ENCODE measurements at places on chromosomes 6 and 20.
A peak's percentile ranks its signal among the peaks of the same experiment; 100 is the strongest.

DNA sequence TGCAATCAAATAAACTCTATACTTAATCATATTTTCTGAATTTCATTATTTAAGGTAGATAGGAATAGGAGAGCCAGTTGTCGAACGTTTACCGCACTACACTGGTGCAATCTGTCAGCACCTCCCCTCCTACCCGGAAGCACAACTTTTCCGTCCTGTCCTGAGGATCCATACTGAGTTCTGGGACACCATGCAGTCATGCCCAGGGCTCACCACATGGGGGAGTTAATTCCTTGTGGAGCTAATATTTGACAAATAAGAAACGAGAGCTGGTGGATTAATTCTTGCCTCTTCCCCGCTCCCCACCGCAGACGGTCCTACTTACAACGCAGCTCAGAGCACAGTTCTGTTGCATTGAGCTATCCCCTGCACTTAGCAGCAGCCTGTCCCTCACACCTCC, 107.7 kb upstream of the RALGAPA2 start:
- DNase-seq, result peak; percentile 27

DNA sequence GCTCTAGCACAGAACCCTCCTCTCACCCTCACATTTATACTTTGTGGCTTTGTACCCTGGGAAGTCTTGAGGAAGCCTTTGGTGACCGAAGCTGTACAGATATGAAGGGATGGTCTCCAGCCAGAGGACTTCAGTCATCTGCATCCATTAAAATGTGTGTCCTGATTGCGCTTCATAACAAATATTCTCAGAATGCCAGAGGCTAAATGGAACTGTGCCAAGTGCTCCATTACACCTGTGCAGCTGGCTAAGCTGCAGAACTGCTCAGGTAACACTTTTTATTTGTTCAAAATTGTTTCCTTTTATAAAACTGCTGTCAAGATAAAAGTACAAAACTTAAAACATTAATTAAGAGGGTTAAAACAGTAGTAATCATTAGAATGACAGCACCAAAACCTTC, 22.3 kb downstream of the TPBG start:
- peak; percentile 33 for DNase-seq

DNA sequence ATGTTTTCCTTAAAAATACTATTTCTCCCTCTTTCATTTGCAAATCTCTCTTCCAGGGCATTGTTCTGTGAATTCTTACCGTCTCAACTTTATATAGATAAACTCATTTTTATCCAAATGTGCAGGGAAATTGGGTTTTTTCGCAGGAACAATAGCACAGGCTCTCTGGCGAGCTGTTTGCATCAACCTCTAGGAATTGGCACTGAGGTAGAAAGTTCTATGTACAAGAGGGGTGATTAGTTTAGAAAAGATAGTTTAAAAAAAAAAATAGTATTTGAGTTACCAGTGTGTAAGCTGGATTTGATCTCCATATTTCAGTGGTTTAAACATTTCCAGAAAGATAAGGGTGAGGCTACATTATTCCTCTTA, 129.7 kb upstream of the BTN3A2 start:
- DNase-seq, result no peak

DNA sequence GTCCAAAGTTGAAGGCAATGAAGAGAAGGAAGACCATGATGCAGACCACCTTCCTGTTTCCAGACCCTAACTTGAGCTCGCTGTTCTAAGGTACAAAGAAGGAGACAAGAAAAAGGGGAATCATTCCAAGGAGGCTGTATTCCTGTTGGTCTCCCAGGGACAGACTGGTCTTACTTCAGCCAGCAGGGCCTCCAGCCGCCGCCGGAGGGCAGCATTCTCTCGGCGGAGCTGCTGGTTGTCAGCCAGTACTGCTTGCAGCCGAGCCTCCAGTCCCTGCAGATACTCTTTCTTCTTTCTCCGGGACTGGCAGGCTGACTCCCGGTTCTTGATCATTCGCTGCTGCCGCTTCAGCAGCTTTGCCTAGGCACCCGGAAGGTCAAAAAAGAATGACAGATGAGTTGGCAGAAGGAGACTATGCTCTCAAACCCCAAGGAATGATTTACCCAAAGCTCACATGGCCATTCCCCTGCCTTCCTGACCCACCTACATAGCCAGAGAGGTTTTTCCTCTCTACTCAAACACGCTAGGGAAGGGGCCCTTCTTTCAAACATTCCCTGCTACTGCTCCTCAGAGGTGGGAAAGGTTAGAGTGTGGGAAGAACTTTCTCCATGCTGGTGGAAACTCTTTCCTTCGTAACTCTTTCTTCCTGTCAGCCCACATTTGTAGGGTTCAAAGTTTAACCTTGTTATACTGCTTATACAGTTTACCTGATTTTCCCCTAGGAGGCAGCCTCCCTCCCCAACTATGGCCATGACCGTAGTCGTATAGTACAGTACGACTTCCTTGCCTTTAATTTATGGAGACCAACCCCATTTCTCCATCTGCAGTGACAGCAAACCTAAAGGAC, 9.0 kb downstream of the ATF6B start:
- peak; percentile 89 for DNase-seq

- peak; percentile 22 for DNase-seq
These were observed 590.9 kb upstream of the CITED2 start for GRCh38 chr6:139965393-139965792.

DNA sequence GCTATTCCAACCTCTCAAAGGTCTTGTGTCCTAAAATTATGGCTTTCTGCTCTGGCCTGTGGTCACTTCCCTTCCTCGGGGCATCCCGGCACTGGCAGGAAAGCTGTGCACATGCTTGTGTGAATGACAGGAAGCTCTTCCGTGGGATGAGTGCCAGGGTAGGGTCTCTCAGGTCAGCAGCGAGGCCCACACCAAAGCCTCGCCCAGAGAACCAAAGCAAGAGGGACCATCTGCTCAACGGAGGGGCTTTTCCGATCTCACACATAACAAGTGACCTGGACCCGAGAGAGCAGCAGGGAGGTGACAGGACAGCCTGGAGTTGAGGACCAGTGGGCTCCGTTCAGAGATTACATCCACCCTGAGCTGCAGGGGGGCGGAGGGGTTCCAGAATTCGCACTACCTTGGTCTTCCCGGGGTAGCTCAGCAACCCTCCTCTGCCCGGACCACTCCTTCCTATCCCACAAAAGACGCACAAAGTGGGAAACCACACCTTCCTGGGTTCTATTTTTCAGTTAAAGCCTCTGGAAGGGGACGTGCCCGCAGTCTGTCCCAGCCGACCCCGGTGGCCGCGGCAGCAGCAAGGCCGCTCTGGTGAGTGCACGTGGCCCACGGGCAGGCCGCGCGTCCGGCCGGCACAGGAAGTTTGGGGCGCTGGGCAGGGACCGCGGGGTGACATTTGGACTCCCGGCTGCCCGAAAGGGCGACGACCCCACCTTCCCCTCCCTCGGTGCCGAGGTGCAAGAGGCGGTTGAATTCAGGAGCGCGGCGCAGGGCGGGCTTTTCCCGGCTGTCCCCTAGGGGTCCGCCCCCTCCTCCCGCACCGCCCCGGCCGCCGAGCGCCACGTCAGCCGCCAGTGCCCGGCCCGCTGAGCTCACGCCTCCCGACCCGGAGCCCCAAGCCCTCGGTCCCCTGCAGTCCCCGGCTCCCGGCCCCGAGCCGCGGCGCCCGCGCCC, 988 bp downstream of the TXNDC5 start:
- peak; percentile 70 for DNase-seq

GRCh38 chr20:36273414-36274180, 32.5 kb upstream of the DLGAP4 start:
- no peak for DNase-seq

DNA sequence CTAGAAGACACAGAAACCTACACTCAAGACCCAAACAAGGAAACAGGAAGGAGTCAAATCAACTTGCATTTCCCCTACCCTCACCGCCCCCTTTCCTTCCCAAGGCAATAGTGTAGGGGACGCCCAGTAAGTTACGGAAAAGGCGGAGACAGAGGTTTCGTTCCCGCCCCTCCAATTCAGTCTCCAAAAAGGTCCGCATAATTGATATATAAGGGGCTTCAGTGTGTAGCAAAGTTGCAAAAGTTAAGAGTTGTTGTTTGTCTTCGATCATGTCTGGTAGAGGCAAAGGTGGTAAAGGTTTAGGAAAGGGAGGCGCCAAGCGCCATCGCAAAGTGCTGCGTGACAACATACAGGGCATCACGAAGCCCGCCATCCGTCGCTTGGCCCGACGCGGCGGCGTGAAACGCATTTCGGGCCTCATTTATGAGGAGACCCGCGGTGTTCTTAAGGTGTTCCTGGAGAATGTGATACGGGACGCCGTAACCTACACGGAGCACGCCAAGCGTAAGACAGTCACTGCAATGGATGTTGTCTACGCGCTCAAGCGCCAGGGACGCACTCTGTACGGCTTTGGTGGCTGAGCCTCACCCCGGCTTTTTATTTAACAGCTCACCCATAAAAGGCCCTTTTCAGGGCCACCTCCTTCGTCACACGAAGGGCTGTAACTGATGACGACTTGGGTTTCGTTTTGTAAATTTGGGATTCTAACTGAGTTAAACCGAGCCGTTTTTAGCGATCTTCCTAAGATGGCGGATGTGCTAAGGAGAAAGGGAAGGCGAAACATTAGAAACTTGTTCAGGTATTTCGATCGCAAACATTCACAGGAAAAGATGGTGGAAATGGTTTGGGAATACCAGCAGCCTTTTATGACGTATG, 124.6 kb upstream of the BTN3A2 start:
- peak; percentile 68 for DNase-seq

DNA sequence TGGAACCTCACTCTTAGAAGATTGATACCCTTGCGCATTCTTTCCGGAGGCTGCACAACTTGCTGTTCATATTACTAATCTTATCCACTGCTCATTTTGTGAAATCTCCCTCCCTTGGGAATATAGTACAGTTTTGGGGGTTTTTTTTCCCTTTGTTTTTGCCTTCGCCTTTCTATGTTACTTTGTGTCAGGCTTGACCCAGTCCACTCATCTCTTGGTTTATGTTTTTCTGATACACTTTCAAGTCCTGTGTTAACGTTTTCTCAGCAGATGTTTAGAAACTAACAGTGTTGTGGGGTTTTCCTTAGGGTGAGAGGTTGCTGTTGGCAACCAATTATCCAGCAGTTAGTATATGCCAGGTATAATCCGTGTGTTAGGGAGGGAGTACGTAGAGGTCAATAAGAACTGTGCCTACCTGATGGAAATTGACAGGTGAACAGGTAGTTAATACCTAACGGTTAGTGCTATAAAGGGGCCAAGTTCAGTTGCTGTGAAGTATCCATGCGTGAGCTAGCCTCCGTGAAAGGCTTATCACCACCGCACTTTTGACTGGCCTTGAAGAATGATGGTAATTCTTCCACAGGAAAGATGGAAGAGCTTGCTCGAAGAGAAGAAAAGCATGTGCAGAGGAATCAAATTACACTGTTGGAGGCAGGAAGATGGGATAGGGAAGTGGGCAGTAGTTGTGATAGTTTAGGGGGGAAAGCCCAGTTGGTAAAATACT, 1.4 kb downstream of the NFYA start:
- DNase-seq, result no peak

DNA sequence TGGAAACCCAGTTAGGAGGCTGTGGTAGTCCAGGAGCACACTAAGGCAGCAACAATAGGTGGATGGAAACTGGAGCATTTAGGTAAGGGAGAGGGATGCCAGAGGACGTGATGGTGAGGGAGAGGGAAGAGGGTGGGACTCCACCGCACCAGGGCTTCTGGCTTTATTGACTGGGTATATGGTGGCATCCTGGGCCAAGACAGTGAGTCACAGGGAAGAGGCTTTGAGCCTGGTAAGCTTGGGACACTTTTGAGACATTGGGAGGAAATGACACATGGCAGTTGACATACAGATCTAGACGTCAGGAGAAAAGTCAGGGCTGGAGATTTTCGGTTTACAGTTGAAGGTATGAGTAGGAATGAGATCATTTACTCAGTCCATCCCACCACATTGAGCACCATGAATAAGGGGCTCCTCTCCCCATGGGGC, 14.9 kb downstream of the NT5E start:
- no peak for DNase-seq

DNA sequence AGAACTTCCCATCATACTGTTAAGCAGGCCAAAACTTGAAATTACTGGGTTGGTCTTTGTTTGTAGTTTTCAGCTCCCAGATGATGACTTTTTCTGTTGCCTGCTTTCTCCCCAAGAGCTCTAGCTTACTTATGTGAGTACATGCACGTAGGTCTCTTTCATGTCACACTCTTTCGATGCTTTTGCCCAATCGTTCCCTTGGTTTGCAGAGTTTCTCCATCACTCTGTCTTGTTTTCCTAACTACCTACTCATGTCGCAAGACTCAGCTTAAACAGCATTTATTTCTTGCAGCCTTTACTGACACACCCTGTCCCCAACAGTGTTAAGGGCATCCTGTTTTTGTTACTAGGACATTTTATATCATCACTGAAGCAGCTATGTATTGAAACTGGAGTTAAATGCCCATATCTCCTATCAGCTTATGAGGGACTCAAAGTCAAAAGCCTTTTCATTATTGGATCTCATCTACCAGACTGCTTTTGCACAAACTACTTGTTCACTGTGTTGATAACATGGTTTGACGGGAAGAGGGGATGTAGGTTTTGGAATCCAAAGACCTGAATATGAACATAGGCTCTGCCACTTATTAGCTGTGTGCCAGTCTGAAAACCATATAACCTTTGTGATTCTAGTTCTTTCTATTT, 2.9 kb downstream of the ARG1 start:
- no peak for DNase-seq

DNA sequence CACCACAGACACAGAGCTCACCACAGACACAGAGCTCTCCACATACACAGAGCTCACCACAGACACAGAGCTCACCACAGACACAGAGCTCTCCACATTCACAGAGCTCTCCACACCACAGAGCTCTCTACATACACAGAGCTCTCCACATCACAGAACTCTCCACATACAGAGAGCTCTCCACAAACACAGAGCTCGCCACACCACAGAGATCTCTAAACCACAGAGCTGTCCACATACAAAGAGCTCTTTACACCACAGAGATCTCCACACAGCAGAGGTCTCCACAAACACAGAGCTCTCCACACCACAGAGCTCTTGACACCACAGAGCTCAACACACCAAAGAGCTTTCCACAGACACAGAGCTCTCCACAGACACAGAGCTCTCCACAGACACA, 55.8 kb downstream of the ERMARD start:
- no peak for DNase-seq

- no peak for DNase-seq
These were observed 973.5 kb upstream of the MAP3K7 start for GRCh38 chr6:91560409-91560808.

GRCh38 chr6:20169786-20170185, 42.5 kb downstream of the MBOAT1 start:
- DNase-seq, result no peak

DNA sequence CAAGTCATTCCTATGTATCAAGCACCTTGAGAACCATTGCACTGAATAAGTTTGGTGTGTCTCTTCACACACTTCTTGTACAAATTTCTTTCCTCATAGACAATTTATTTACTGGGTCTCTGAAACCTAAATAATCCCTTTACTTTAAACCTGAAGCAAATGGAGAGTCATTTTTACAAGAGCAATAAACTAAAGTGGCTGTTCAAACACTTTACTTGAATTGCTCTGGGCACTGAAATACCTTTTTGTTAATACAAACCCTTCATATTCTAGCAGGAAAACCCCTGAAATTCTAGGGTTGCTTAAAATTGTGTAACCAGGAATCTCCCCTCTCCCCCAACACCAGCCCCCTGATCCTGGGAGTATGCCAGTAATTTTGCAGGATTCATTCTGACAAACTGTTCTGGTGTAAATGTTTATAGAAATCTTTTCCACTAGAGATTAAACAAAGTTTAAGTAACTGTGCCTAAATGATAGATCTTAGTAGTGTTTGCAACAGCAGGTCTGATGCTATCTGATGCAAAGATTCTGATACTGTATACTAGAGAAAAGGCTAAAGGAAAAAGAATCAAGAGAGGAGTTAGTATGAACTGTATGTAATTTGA, 13.4 kb downstream of the RSPO3 start:
- DNase-seq, result no peak

- DNase-seq, result no peak
These were observed 118.0 kb upstream of the PRND start for GRCh38 chr20:4603724-4604123.

Data from body of pancreas (tissue), 4 donors.